ENCODE measurements at places on chromosomes 3 and 15.

DNA sequence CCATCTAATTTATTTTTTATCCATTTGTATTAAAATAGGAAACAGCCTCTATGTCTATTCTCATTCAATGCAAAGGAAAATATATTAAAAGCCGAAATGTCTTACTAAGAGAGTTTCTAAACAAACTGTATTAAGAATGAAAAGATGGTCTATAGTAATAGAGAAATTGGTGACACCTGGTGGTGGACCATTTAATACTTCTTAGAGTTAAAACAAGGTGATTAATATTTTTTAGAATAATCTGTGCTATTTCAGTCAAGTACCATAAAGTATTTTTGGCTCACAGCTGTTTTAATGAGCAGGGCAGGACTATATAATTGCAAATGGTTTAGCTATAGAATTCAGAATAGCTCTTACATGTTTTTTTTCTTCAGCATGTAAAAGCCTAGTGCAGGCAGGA is 55.7 kb downstream of the SYNPR start:
- no peak for DNase-seq

DNA sequence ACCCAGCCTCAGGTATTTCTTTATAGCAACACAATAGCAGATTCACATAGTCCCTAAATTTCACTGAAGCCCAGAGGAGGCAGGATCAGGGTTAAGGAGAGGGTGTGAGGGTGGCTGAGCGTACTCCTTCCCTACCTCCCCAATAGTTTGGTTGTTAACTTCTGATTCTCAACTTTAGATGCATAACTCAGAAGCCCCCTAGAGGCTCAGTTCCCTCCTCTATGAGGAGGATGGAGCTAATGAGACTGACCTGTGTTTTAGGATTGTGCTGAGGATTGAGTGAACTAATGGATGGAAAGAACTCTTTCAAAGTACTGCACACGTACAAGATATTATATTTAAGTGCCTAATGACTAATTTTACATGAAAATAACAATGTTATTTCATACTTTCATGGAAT is 249.3 kb upstream of the SOX14 start:
- DNase-seq: no peak

- no peak for DNase-seq
Measured at GRCh38 chr15:40069178-40070165, 30.5 kb upstream of the SRP14 start.

- no peak for DNase-seq
Measured at GRCh38 chr3:72440491-72440890, 407.8 kb downstream of the SHQ1 start.

GRCh38 chr15:70514251-70514650 is 249.1 kb downstream of the UACA start:
- no peak for DNase-seq

DNA sequence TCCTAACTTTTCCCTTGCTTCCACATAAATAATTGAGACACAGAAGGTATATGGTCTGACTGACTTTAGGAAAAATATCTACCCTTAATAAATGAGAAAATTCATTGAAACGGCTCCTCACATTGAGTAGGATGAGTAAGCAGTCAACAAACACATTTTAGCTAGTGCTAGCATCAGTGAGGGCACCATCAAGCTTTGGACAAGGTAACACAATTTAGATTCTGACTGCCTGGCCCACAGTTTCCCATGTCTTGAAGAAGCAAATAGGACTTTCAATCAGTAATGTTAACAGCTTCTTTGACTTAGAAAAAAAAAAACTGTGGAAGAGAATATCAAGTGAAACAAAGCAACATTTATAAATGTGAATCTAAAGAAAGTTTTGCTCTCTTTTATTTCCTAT is 70.1 kb upstream of the MBNL1 start:
- DNase-seq: no peak

- no peak for DNase-seq
Measured at GRCh38 chr3:138441742-138442141, 7.3 kb downstream of the ESYT3 start.

DNA sequence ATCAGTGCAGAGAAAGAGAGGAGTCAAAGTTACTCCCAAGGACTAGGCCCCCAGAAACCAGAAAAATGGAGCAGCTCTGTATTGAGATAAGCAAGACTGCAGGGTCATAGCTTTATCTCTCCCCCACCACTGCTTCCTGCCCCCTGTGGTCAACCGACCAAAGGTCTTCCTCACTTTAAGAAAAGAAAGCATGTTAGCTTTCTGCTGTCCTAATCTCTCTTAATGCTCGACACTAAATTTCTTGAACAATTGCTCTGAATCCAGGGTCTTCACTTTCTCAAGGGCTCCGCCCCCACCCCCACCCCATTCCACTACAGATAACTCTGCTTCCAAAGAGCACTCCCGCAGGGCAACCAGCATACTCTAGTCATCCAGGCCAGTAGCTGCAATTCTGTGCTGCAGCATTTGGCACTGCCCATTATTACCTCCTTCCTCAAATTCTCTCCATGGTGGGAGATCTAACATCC is 31.9 kb downstream of the TNIK start:
- no peak for DNase-seq

- DNase-seq: no peak
Measured at GRCh38 chr3:189827108-189827507, 195.9 kb downstream of the TP63 start.

GRCh38 chr3:159796226-159796625 is 192.4 kb upstream of the IL12A start:
- no peak for DNase-seq

DNA sequence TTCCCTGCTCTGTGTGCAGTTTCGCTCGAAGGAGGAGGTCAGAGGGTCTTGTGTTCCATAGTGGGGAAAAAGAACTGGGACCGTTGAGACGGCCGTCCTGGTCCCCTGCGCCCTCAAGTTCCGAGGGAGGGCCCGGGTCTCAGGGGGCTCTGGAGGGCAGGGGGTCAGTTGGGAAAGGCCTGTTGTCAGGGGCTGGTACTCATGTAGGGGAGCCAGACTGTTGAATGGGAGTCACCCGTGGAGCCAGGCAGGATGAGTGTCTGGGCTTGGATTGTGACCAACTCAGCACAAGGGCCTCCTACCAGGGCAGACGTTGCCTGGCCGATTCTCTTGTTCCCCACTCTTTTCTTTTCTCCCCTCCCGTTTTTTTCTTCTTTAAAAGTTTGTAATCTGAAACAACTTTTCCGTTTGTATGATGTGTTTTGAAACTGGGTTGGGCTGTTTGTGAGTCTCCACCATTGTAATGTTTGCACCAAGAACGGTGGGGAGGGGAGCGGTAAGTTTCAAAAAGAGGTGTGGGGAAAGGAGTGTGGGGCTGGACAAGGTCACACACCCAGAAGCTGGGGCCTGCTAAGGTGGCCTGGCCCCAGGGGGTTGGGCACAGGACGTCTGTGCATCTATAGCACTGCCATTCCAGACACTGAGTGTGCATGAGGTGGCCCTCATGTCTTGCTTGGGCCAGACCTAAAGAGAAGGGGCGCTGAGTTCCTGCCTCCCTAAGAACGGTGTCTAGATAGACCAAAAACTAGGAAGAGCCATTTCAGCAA is 1.1 kb downstream of the CMTM7 start:
- no peak for DNase-seq

GRCh38 chr15:92332125-92332899 is 61.4 kb upstream of the ST8SIA2 start:
- no peak for DNase-seq

DNA sequence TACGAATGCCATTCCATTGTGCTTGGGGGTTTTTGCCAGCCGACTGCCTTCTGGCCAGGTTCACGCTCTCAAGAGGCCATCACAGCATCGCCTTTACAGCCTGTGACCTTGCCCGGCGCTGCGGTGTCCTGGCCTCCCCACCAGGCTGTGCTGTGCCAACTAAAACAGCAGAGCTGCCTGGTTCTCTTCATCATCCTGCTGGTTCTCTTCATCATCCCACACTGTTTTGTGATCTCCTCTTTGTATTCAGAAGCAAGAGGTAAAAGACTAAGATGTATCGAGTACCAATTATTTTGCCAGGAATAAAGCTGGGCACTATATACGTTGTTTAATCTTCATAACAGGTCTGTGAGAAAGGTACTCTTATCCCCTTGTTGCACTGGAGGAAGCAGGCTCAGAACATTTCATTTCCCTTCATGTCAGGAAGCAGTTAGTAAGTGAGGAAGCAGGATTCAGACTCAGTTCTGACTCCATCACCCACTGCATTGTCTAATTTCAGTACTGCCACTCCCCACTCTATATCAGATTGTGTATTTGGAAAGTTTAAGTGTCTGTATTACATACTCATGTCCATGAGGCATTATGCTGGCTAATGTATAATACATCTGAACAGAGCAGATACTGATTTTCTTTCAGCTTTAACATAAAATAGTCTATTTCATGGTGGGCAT is 92.7 kb downstream of the LRRC28 start:
- peak; percentile 4 for DNase-seq

DNA sequence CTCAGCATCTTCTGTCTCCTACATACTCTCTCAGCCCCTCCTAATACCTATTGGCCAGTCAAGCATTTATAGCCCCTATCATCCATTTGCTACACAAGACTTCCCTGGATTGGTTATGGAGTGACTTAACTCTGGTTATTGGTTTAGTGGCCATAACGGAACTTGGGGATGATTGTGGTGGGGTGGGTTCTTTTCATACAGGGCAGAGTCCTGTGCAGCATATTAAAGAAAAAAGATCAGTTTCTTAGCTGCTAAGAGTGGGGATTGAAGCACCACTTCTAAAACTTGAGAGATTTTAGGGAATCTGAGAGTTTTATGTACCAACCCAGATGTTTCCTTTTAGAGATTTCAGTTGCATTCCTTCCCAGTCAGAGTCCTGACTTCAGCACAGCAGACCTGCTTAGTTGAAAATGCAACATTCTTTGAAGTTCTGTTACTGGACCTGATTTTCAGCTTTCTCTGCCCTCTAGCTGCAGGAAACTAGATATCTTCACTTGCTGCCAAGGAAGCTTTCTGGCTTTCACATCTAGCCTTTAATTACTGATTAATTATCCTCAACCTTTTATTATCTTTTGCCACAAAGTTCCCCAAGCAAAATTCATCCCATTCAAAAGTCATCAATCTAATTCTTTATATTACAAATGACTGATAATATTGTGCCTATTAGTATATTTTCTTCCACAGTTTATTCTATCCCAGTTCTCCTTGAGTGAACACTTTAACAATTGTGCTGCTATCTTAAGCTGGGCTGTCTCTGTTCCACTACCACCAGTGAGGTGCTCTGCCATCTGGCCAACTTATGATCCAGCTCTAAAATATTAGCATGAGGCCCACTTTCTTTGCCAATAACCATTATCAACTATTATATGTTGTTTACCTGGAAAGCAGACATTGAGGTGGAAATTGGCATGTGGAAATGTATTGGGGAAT is 906.0 kb upstream of the ALCAM start:
- DNase-seq: no peak

- no peak for DNase-seq
Measured at GRCh38 chr3:12194209-12194608, 35.5 kb upstream of the TIMP4 start.

GRCh38 chr15:40302288-40302886 is 5.3 kb downstream of the PLCB2 start:
- DNase-seq: no peak

GRCh38 chr15:35120173-35120572 is 35.1 kb upstream of the NANOGP8 start:
- no peak for DNase-seq

- no peak for DNase-seq
Measured at GRCh38 chr3:61790411-61790810, 229.0 kb downstream of the PTPRG start.
